H1 (cell line): ENCODE measurements at places on chromosomes 6 and 20. TPM values are rescaled to one million over a fixed set of nuclear protein-coding genes. Genes with fewer than 3 reads are reported as not detected.

DNA sequence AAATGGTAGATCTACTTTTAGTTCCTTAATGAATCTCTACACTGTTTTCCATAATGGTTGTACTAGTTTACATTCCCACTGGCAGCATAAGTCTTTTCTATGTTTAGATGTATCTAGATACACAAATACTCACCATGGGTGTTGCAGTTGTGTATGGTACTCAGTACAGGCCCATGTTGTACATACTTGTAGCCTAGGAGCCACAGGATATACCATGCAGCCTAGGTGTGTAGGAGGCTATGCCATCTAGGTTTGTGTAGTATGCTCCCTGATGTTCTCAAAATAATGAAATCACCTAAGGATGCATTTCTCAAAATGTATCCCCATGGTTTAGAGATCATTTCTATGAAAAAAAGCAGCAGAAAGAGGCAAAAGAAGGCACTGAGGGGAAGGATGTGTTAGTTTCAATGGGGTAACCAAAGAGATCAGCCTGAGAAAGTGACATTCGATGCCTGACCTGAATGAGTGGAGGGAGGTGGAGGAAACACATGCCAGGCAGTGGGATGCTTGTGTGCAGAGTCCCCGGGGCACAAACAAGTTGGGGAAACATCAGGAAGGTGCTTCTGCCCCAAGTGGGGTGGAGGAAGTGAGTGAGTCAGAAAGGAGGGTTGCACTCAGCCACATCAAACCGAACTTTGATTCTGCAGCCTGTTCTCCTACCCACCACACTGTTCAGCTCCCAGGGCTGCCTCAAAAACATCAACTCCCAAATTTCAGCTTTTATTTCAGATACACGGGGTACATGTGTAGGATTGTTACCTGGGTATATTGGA, 191.2 kb downstream of the ZNF217 start:
- DNase-seq, result no peak

- no peak for DNase-seq
Observed at GRCh38 chr20:58014628-58015315, 213.7 kb downstream of the ANKRD60 start.

MYBL2 gene
- 75.3 and 95.5 TPM in 2 replicates for polyA plus RNA-seq

TSPYL1 gene
- 31.5 and 33.2 TPM in 2 replicates for polyA plus RNA-seq

COL10A1 gene
- not detected in 2 replicates for polyA plus RNA-seq

SLC25A27 gene
- 4.9 and 7.3 TPM in 2 replicates for polyA plus RNA-seq

DNA sequence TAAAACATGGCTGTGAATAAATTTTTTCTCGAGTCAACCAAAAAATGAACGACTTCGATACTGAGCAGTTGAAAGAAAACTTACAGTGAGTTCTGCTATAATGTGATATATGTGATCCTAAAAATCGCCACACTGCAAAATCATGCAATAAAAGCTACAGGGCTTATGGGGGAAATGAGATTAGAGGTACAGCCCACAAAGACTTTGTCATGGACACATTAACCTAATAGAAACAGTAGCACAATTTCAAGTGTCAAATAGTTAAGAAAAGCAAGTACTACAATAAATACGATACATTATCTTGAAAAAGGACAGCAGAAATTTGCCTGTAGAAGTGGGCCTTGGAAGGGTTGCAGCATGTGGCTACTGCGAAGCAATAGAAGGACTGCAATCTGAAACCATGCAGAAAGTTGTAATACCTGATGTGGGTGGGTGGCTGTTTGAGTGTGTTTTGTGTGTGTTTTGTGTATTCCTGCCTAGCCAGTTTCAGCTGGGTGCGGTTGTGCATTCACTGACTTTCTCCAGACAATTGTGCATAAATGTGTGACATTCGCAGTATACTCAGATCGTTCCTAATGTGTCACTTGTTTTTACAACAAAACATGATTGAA, 79.1 kb downstream of the RPP40 start:
- no peak for DNase-seq

AK9 gene
- 1.0 and 2.2 TPM in 2 replicates for polyA plus RNA-seq

SYCP2L gene
- 1.3 and 1.7 TPM in 2 replicates for polyA plus RNA-seq

GRCh38 chr6:11231564-11232192, 790 bp downstream of the NEDD9 start:
- no peak for DNase-seq

CENPQ gene
- 4.3 and 9.4 TPM in 2 replicates for polyA plus RNA-seq

LAMP5 gene
- 0.66 and 1.9 TPM in 2 replicates for polyA plus RNA-seq

DNA sequence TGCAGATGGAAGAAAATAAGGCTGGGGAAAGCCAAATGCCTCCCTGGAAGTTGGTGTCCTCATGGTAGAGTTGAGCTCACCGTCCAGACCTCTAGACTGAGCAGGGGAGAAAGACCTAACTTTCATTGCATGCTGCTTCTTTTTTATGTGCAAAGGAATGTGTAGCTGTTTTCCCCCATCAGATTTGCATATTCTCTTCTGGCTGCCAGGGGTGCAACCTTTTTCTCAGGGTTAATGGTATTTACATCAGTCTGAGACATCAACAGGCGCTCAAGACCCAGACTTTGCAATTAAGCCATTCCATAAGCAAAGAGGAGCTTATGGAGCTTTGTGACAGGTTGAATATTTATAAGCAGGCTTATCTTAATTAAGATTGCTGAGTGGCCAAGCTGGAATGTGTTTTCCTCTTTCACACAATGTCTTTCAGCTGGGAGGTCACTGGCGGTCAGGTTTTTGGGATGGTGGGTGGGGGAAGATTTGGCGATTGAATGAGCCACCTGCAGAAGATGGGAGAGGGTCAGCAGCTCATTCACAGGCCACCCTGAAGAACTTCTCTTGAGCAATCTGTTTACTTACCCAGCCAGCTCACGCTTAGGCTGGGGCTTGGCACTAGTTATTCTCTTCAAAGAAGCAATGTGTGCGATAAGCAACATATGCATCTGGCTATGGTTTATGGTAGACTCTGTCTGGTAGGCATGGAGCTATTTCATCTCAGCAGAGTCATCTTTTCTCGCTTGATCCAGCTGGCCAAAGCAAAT, 88.6 kb downstream of the SCP2D1 start:
- no peak for DNase-seq

- DNase-seq, result no peak
Observed at GRCh38 chr6:41674231-41675000, 36.1 kb downstream of the MDFI start.

SLC22A16 gene
- polyA plus RNA-seq, result not detected in 2 replicates

GRCh38 chr6:96803106-96803481, 34.2 kb downstream of the GPR63 start:
- DNase-seq, result no peak

DNA sequence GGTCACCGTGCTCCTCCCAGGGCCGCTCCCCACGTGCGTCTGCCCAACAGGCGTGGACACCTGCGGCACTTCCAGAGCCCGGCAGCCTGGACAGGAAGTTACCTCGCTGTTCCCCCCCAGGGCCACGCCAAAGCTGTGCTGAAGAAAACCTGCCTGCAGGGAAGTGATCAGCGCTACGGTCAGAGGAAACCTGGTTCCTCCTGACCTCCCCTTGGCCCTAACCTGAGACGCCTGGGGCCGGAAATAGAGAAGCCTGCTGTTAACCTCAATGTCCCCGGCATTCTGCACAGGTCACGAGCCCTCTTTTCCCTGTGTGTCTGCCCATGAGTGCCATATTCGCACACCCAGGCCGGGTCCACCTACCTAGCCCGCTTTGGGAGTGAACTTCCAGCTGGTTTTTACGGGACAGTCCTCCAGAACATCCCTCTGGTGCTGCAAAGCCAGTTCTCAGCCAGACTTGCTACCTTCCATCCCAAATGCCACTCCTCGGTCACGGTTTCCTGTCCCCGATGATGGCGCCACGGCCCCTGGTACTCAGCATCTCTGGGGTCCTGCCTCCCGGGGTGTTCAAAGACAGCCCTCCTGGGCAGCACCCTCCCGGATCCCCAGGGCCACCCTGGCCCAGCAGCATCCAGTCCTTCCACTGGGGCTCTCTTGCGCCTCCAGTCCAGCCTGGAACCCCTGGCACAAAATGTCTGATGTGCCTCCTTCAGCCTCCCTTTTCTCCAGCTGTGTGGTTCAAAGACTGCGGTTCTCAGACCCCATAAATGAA, 12.0 kb upstream of the IRF4 start:
- DNase-seq, result no peak

NKAIN2 gene
- polyA plus RNA-seq, result 0.03 and 0.20 TPM in 2 replicates

GABRR2 gene
- polyA plus RNA-seq, result 0.09 TPM in 1 of 2 replicates, not detected in the other

DNA sequence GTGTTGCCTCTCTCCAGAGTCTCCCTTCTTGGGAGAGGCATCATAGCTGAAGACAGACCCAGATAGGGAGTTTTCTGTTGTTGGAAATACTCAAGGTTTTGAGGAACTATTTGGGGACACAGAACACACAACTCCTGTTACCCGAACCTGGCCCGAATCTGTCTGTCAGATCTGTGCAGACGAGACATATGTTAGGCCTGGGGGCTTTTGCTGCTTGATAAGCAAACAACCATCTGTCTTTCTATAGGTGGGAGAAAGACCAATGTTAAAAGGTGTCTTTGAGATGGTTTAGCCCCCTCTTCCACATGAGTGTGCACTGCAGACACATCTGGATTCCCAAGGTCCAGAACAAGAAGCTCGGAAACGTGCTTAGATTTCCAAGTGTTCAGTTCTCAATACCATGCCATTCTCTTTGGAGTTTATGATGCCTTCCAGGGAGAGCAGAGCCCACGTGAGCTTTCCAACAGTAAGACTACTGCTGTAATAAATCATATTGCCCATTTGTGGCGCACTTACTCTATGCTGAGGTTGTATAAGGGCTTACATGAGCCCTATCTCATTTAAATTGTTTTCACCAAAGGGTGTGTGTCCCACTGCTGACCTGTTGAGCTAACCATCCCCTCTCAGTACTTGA, 3.8 kb upstream of the STX16 start:
- DNase-seq, result peak; percentile 19

DNA sequence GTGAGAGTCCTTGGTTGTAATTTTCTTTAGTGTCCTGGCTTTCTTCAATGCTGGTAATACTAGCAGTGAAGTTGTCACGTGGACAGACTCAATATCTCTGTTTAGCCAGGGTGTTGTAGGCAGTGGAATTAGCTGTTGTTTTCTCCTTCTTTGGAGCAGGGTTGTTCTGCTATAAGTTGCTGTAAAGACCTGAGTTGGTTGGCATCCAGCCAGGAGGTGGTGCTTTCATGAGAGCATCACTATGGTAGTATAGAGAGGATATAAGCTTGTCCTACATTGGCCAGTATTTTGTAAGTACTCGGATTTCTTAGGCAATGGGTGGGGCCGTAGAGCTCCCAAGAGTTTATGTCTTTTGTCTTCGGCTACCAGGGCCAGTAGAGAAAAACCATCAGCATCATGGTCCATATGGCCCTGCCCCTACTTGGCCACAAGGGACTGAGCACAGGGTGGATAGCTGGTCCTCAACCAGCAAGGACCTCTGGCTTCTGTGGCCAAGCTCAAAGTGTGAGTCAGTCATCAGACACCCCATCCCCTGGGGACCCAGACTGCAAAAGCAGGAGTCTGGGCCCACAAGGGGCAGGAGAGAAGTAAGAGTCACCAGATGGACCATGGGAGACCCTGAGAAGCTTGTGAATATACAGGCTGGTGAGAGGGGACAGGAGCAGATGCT, 127.9 kb upstream of the NXT1 start:
- no peak for DNase-seq

FRK gene
- 0.06 and 0.11 TPM in 2 replicates for polyA plus RNA-seq

DNA sequence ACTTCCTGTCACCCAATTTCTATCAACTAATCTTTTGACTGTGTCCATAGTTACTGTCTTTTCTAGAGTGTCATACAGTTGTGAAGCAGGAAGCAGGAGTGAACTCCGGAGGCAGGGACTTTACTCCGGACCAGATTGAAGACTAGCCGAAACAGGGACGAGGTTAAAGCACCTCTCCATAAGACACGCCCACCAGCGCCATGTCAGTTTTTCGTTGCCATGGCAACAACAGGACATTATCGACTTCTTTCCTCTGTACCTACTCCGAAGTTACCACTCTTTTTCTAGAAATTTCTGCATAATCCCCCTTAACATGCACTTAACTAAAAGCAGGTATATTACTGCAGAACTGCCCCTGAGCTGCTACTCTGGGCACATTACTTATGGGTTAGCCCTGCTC, 25.2 kb downstream of the TRIM38 start:
- DNase-seq, result peak; percentile 71

SLC22A7 gene
- not detected in 2 replicates for polyA plus RNA-seq

ANGPT4 gene
- 0.25 and 0.33 TPM in 2 replicates for polyA plus RNA-seq

DNA sequence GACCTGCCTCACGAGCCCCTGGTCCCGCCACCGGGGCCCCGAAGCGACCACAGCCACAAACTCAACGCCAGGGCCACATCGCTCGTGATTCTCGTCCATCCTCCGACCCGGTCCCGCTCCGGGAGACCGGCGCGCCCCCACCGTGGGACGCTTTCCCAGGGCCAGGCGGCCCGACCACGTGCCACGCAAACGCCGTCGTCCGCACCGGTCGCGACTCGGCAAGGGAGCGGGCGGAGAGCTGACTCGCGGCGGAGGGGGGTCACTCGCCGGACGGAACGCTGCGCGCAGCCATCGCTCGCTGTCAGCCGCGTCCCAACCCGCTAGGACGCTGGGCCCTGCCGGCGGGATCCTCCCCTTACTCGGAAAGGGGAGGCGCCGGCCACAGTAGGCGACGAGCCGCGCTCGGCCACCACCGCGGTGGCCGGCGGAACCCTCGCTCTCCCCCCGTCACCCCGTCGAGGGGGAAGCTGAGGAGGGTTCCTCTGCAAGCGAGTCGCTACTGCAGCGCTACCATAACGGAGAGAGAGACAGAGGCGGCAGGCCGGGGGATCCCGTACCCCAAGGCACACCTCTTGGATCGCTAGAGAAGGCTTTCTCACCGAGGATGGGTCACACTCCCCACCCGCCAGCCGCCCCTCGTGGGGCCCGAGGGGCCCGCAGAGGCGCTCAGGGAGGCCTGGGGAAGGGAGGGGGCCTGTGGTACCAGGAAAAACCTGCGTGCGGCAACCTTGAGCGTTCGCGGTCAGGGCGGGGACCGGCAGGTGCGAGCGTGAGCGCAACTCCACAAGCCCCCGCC, 511.8 kb upstream of the ZNF337 start:
- peak; percentile 82 for DNase-seq

ACSS2 gene
- 23.1 and 24.2 TPM in 2 replicates for polyA plus RNA-seq

DNA sequence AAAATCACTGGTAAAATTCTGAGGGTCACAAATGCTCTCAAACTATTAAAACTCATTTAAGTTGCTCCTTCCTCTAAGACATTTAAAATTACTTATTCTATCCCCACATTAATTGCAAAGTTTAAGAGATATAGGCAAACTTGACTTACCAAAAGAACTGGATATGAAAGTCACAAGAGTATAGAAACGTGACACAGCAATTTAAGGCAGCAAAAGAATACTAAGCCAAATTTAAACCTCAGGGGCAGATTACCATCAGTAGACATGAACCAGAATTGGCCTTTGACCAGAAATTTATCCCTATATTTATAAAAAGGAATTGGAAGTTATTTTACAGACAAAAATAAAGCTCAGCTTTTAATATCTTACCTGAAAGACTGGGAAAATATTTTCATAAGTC, 56.0 kb downstream of the MAP3K7 start:
- no peak for DNase-seq

DNA sequence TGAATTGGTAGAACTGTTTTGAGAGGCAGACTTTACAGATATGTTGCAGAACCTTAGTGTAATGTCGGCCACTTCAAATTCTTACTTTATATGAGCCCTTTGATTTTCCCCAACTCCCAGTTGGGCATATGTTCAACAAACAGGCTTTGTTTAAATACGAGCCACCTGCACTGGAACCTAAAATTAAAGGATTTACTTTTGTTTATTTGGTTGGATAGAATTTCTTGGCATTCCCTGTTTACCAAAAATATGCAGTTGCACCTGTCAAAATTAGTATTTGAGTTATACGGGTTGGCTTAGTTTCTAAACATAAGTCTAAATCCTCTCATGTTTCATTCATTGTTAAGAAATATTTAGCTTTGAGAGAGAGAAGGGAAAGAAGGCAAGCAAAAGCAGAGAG, 2.4 kb upstream of the GLYATL3 start:
- DNase-seq, result no peak

GRCh38 chr20:62727584-62728027, 19.0 kb downstream of the NTSR1 start:
- no peak for DNase-seq

- DNase-seq, result peak; percentile 42
Observed at GRCh38 chr6:4388675-4389074, 253.3 kb upstream of the ECI2 start.
